ENCODE measurements at places on chromosomes 16 and 17. TPM values are rescaled to one million over a fixed set of nuclear protein-coding genes. Genes with fewer than 3 reads are reported as not detected.

DNA sequence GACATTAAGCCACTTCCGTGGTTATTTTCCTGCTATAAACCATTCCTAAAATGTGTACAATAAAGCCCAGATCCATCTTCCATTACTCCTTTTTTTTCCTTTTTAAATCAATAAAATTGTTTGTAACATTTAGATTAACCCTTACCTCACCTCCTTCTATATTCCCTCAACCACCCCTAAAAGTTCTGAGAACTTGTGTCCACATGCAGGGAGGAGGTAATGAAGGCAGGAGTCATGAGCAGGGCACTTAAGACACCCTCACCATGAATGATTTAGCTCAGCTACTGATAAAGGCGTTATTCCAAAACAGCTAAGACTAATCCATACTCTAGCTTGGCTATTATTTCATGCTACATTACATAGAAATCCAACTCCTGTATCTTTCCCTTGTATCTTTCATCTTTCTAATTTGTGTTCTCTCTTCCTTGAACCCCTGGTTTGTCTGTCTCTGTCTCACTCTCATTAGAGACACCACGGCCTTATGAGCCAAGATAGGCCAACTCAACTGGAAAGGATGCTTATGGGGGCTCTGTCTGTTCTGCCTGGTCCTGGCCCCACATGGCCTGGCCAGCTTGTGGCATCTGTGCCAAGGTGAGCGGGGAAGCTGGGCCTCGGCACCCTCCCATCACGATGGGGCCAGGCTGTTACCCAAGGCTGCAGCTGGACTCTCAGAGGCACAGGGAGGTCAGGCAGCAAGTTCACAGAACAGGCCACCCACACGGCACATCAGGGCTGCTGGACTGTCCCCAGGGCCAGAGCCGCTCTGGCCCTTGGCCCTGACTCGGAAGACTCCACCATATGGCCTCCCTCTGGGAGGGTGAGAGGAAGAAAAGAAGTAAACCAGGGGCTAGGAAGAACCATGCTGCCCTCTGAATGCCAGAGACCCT lies 294.4 kb downstream of the SOX9 start:
- DNase-seq, result no peak

GRCh38 chr17:15185625-15185991 lies 79.5 kb downstream of the PMP22 start:
- no peak for DNase-seq

DNA sequence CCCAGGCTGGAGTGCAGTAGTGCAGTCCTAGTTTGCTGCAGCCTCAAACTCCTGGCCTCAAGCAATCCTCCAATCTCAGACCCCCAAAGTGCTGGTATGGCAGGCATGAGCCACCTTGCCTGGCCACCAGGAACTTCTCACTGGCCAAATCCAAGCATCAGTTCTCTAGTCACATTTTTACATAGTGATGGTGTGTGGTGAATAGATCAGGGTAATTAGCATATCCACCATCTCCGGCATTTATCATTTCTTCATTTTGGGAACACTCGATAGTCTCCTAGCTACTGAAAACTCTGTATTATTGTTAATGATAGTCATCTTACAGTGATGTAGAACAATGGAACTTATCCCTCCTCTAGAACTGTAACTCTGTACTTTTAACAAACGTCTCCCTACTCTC lies 58.3 kb downstream of the RAB11FIP4 start:
- DNase-seq, result no peak

GRCh38 chr17:28899212-28899815 lies 1.8 kb upstream of the FLOT2 start:
- no peak for DNase-seq

GRCh38 chr16:64121473-64121872 lies 1000.4 kb downstream of the CDH11 start:
- no peak for DNase-seq

DNA sequence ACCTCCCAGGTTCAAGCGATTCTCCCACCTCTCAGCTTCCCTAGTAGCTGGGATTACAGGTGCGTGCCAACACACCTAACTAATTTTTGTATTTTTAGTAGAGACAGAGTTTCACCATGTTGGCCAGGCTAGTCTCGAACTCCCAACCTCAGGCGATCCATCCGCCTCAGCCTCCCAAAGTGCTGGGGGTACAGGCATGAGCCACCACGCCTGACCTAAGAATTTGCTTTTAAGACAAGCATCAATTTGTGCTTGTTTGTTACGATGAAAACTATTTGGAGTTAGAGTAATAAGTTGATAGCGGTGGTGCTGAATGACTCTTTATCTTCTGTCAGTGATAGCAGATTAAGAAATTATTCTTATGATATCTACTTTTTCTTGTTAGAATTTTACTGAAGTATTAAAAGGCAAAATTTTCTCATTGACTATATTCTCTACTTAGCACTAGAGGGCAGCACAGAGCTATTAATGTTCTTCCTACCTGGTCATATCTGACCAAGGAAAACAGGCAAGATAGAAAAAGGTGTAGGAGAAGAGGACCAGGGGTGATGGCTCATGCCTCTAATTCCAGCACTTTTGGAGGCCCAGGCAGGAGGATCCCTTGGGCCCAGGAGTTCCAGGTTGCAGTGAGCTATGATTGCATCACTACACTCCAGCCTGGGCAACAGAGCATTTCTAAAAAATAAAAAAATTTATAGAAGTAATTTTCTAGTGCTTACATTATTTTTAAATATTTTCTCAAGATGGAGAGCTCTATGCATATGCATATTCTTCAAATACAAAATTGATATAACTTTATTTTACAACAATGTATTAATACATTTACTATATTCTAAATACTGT lies 24.5 kb downstream of the STXBP4 start:
- DNase-seq, result no peak

Gene CRHR1
- total RNA-seq, result 2.8 TPM

Gene ARL5C
- not detected for total RNA-seq

Gene CHMP1A
- 67.5 TPM for total RNA-seq

Gene MYADML2
- total RNA-seq, result not detected
